KG1 (cell line): ENCODE measurements at places on chromosomes 6 and 20.
A peak's percentile ranks its signal among the peaks of the same experiment; 100 is the strongest.

GRCh38 chr20:1122388-1123315 is 4.2 kb downstream of the PSMF1 start:
- no peak for DNase-seq

DNA sequence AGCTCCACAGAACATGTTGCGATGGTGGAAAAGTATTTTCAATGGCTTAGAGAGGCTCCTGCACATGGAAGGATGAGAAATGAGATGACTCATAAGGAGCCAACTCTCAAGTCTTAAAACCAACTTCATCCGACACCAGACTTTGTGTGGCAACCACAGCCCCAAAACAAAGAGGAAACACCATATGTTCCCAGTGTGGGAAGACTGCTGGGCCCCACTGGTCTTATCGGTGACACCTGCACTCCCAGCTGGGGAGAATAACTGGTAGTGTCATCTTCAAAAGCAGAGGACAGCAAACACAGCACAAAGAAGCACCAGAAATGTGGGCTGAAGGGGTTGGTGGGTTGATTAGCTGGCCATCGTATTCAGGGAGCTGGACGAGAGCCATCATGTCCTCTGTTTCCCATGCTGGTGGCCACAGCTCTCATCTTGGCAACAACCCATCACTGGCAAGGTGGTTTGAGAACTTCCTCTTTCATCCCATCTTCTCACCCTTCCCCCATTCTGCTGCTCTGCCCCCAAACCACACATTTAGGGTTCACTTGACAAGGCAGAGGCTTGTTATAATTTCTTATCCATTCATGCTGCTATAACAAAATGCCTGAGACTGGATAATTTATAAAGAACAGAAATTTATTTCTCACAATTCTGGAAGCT is 46.0 kb upstream of the TASP1 start:
- DNase-seq: peak; percentile 78

- DNase-seq: no peak
Observed at GRCh38 chr20:32611286-32611685, 26.2 kb upstream of the NOL4L start.

GRCh38 chr6:63804381-63804956 is 168.9 kb downstream of the PHF3 start:
- no peak for DNase-seq

DNA sequence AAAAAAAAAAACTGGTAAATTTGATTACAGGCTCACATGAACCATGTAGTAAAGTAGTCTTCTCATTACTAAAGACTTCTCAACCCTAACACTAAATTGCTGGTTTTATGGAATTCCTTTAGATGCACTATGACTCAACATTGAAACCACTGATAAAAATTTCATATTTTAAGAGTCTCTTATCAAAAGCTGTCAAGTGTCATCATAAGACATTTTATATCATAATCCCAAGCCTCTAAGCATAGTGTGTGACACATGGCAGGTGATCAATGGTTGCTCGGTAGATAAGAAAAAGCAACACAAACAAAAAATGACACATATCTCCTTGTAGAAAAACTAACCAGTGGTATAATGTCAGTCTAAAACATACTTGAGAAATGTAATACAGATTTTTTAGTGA is 258.4 kb downstream of the RNGTT start:
- no peak for DNase-seq

GRCh38 chr20:24017458-24017755 is 28.8 kb upstream of the GGTLC1 start:
- DNase-seq: no peak

- DNase-seq: no peak
Observed at GRCh38 chr6:108207013-108207412, 41.2 kb downstream of the NR2E1 start.

DNA sequence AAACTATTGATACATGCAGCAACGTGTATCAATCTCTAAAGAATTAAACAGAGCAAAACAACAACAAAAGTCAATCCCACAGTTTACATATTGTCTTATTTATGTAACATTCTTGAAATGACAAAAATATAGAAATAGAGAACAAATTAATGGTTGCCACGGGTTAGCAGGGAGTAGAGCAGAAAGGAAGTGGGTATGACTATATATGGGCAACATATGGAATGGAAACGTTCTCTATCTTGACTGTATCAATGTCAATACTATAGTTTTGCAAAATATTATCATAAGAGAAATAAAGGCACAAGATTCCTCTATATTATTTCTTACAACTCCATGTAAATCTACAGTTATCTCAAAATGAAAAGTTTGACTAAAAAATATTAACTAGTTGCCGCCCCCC is 12.8 kb downstream of the AK9 start:
- no peak for DNase-seq

DNA sequence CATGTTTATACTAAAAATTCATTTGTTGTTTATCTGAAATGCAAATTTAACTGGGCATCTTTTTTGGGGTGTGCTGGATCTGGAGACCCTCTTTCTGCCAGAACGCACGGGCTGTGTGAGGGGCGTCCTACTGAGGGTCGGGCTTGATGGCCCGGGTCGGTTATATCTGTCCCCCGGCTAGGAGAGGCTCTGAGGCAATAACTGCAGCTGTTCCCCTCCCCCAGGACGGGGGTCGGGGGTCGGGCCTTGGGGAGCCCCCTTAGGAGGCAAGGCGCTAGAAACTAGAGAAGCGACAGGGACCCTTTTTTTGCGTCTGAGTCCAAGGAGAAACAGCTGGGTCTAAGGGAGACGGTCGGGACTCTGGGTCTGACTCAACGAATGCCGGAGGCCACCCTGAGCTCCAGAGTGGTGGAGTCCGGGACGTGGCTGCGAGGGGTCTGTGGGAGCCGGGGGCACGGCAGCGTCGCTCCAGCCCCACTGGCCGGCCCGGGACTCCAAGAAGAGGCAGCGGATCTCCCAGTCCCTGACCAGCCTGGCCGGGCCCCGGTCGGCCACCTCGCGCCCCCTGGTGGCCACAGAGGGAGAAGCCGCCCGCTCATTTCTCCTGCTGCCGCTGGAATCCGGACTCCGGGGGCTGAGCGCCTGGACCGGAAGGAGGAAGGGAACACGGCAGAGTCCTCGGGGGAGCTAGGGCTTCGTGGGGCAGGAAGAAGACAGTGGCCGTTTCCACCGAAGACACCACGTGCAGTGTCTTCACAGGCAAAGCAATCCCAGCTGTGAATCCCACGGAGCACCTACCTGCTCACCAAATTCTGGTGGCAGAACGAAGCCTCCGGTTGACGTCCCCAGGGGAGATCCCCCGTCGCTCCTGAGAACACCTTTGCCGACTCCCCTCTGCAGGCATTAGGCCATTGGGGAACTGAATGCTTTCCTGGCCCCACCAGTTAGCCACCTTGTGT is 24.0 kb upstream of the SCML4 start:
- DNase-seq: peak; percentile 24

DNA sequence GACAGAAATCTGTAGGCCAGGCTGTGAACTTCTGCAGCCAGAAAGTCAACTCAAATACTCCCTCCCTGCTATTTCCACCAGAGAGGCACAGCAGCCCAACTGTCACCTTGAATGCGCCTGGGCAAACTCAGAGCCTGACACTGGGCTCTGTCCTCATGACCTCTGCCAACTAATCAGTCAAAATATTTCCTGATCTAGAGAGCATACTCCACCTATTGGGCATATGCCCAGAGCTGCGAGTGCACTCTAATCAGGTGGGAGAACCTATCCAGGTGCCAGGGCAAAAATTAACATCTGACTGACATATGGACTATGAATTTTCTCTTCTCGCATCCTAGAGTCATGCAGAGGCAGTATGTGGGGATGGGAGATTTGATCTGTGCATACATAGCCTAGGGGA is 406.3 kb upstream of the RUNX2 start:
- no peak for DNase-seq

GRCh38 chr6:84804720-84805119 is 40.3 kb upstream of the TBX18 start:
- DNase-seq: no peak

DNA sequence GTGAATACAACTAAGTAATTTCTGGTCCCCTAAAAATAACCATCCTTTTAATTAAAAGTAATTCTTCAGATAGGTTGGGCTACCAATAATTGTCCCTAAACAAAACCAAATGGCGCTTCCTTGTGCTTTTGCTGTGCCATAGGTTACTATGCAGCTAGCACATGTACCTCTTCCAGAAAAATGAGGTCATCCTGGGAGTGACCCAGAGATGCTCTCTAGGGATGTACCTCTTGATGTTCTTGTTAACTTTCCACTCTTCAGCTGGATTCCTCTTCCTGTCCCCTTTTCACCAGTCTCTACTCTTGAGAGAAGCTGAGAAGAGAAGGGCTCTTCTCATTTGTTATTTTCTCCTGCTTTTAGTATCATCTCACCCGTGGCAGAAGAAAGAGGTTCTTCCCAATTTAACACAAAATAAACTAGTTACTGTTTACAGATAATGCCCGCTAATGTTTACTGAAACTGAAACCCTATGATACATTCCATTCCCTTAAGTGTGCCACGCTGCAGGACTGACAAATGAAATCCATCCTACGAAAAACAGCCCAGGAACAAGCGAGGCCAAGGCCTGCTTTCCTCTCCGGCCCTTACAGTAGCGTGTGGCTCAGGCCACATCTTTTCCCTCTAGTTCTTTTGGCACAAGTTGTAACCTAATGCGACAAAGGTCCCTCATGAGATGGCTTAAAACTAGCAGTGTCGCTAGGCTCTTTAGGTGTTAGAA is 24.2 kb downstream of the MRS2 start:
- DNase-seq: no peak

DNA sequence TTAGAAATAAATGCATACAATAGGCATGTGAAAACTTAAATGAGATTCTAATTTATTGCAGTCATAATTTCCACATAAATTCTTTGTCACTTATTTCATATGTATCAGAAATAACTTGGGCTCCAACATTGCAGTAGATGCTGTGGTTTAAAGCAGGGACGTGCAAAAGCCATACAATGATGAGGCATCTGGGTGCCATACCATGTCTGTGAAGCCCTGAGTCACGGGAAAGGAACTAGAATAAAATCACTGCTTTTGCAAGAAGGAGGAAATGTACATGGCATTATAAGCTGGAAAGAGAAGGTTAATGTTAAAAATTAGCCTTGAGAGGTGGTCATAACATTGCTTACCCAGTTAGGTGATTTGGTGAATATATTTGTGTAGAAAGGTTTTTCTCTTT is 180.4 kb downstream of the SASH1 start:
- no peak for DNase-seq

GRCh38 chr6:47655719-47656595 is 42.4 kb upstream of the ADGRF4 start:
- DNase-seq: no peak

GRCh38 chr6:13147376-13147775 is 181.0 kb downstream of the TBC1D7 start:
- no peak for DNase-seq

DNA sequence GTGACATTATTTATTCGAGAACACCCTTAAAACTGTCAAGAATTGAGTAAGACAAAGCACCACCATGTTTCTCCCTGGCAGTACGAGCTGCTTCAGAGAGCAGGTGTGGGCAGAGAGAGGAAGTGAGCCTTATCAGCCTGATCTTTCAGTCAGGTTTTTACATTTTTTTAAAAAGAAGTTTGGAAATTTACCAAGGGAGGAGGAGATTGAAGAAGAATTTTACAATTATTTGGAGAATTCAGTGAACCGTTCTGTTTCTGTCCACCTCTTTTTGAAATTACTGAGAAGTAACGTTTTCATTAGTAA is 75.5 kb downstream of the ZDHHC14 start:
- no peak for DNase-seq
